K562 (cell line): ENCODE measurements at places on chromosomes 3 and 15.

DNA sequence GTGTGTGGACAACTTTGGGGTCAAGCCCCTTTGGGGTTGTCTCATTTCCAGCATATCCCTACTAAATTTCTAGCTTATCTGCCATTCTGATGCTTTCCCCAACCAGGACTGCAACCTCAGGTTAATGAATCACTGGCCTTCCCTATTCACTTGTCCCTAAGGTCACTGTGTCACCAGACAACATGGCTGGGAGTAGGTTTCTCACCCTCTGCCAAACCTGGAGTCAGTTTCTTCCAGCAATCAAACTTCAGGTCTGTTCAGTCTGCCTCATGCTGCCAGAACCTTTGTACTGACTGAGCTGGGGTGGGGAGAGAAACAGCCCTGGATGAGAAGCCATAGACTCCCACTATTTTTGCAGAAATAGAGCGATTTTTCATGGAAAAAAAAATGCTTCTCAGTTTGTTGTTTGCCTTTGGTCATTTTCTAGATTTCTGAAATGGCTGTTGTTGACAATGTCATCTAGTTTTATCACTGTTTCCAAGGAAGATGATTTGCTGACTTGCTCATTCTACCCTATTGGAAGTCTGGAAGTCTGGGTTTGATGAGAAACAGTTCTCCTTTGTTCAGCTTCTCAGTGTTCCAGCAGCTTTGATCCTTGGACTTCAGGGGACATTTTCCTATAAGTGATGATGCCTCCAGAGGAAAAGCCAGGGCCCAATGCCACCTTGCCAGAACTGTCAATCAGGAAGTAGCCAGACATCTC, 74.8 kb upstream of the IL12A start:
- DNase-seq: no peak

GRCh38 chr3:52423173-52423572, 21.7 kb downstream of the SEMA3G start:
- DNase-seq: no peak

DNA sequence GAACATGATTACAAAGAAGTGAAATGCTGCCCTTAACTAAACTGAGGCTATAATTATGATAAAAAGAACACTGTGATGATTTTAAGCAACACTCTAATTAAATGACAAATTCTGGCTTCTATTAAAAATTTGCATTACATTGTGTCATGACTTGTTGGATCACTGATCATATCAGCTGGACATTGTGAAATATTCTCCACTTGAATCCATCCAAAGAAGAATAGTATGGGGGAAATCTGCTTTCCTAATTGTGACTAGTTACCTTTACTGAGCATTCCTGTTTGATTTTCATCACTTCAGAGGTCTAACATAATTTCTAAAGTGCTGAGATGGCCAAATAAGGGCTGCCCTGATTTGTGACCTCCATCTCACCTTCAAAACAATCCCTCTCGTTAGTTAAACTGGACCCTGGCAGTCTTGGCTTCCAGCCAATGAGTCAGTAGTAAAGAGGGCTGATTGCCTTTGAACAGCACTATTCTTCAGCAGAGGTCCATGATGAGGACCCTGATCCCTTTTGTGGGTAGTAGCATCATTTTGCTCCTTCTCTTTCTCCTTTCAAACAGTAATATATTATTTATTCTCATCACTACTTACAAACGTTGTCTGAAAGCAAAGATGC, 53.5 kb upstream of the LEKR1 start:
- DNase-seq: no peak

DNA sequence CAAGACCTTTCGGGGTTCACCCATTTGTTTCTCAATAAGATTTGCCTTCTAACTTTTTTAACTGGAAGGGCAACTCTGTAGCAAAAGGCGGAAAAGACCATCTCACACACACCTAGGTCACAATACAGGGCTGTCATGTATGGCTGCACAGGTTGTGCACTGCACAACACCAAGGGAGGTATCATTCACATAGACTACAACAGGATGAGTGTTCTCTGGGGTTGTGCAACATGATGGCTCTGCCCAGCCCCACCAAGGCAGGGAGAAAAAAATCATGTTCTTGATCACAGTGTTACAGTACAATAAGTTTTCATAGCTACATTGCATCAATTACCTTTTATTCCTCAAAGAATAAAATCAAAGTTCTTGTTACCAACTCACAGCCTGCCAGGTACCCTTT, 52.8 kb downstream of the ANXA2 start:
- DNase-seq: no peak

DNA sequence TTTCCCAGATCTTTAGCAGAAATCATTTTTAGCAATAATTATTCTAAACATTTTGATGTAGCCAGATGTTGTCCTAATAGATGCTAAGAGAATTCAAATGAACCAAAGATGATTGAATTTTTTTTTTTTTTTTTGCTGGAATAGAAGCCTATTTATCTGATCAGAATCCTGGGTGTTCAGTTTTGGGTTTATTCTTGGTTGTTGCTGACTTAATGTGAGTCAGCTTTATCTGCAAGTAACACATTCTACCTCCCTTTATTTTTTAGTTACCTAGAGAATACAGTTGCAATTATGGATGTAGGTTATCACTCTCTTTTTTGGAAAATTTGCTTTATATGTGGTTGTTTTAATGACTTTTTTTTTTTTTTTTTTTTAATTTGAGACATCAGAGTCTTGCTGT, 6.4 kb downstream of the CEP97 start:
- peak; percentile 21 for DNase-seq

- DNase-seq: no peak
These were observed 14.4 kb downstream of the TNFAIP8L3 start for GRCh38 chr15:51080286-51080685.

- no peak for DNase-seq
These were observed 10.2 kb upstream of the ADIPOQ start for GRCh38 chr3:186832276-186832675.

- DNase-seq: no peak
These were observed 130.4 kb upstream of the PLXNA1 start for GRCh38 chr3:126852511-126852910.

DNA sequence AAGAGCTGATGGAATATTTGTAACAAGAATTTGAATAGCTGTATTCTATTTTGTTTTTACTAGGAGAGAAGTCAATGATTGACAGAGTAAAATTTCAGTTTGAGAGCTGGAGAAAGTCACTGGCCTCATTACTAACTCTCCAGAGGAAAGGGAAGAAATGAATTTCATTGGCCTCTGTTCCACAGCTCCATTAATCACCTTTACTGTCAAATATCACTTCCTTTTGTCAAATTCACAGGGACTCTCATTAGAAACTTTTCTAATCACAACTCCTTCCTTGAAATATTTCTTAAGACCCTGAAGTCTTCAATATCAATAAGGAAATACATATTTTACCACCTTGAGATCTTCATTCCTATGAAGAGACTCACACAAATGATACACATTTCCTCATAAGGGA, 379.9 kb upstream of the RASGRP1 start:
- no peak for DNase-seq

DNA sequence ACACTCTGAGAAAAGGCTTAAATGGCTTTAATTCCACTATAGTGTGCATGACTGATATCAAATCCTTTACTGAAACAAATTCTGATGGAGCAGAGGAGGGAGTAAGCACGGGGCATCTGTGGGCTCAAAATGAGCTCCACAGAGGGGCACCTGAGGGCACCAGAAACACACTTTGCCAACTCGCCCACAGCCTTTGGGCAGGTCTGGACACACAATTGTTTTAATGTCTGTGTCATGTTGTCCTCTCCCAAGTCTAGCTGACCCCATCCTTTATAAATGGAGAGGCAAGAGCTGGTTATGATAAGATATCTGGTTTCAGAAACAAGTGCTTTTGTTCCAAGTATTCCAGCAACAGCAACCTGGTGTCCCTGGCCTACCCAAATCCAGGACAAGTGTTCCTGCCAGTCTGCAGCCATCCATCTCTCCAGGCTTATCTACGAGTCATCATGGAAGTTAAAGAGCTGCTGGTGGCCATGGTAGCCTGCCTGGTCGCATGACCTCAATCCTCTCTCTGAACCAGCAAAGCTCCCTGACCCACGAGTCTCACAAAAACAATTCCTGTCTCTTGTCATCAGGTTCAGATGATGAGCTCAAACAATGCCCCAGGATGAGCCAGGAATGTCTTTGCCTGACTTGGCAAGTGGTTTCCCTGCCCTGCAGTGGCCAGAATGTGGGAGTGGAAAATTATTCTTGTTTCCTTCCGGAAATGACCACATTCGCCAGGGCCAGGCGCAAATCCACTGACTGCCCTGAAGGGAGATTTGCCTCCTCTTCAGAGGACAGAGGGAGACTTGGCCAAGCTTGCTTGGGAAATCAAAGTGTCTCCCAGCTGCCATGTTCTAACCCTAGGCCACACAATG, 64.4 kb upstream of the TPM1 start:
- DNase-seq: no peak

GRCh38 chr3:151423091-151423490, 37.8 kb downstream of the IGSF10 start:
- DNase-seq: no peak

DNA sequence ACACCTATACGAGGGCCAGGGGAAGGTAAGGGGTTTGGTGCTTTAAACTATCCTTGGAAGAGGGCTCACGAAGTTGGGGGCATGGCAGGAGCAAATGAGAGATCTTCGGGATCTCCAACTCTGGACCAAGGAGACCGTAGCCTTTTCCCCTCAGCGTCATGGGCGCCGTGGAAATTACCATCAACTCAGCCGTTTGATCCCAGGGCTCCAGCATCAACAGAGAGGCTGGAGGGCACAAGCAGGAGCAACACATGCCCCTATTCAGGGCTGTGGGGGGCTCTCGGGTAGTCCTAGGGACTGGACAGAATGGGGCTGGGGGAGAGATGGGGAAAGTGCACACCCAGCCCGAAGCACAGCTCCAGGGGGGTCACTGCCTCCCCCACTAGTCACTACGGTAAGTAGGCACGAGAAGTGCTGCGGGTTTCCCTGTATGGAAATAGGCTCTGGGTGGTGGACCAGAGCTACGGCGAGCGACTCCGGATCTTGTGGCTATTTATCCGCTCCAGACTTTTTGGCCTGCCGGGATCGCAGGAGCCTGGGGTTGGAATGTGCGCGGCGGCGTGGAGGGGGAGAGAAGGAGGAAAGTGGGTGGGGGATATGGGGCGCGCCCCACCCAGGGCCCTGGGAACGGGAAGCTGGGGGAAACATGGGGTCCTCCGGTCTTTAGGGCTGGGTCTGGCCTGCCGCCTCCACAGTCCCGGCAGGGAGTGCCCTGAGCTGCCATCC, 539 bp upstream of the LAMB2 start:
- peak; percentile 75 for DNase-seq

- no peak for DNase-seq
These were observed 60.7 kb downstream of the SLC24A1 start for GRCh38 chr15:65682404-65682911.

DNA sequence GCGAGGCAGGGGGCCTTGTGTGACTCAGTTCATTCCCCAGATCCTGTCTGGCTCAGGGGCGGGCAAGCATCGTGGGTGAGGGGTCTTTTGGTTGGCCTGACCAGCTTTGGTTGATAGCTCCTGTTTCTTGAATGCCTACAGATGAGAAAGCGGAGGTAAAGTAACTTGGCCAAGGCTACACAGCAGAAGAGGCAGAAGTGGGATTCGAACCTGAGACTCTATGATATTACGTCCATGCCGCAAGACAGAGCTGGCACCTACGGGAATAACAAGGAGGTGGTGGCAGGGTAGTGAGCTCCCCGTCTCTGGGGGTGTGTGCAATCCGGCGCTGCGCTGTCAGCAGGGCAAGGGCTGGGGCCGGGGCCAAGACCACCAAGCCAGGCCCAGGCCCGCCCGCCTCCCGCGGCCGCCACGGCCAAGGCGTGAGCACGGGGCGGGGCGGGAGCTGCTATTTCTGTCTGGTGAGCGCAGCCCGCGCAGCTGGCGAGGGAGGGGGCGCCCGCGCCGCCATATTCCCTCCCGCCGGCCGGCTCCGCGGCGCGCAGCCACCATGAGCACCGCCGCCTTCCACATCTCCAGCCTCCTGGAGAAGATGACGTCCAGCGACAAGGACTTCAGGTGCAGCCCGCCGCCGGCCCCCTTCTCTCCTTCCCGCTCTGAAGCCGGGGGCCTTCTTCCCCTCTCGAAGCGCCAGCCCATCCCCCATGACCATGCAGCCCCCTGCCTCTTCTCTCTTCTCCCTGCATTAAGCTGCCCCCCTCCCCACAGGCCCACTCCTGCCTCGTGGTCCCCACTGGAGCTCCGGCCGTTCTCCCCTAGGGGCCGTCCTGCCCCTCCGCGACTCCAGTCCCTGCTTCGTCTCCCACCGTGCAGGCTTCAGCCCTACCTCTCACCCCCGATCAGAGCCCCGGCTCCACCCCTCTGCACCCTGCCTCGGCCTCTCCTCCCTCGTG, at the start of gene CAND2:
CAND2 (plus strand) TSS at position 510 of the 953 bp plus-strand sequence; CDS start at position 551, 41 bp downstream.
- peak; percentile 87 for DNase-seq

DNA sequence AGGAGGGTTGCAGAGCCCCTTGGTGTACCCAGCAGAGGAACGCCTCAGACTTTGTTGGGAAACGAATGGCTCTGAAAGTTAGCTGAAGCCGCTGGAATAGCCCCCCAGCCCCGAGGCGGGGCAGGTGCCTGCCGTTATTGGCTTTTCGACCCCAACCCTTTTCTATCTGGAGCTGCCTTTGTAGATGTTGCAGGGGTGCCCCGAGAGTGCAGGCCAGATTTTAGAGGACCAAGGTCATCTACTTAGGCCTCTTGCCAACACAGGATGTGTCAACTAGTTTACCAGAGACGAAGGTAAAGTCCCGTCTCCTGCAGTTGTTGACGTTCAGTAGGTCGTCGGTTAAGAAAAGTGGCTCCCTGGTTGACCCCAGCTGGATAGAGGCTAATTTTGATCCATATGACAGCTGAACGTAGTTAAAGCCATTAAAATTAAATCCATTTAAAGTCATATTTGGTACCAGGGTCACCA, 579 bp upstream of the UBE3A start:
- no peak for DNase-seq

GRCh38 chr3:184022323-184022722, 4.6 kb upstream of the ABCC5 start:
- no peak for DNase-seq

DNA sequence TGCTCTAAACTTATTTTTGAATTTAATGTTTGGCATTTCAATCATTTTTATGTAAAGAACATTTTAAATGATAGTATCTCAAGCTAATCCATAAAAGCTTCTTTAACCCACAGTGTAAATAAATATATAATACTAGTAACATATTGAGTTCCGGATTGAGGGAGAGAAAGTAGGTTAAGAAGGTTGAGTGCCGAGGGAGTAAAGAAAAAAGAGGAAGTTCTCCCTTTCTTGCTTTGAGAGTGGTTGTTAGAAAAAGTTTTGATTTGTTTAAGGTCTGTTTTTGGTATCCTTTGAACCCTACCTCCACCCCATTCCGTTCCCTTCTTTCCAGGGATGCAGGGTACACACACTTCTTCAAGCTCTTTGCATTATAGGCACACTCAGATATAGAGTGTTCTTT, 130.8 kb downstream of the VPS8 start:
- DNase-seq: no peak

DNA sequence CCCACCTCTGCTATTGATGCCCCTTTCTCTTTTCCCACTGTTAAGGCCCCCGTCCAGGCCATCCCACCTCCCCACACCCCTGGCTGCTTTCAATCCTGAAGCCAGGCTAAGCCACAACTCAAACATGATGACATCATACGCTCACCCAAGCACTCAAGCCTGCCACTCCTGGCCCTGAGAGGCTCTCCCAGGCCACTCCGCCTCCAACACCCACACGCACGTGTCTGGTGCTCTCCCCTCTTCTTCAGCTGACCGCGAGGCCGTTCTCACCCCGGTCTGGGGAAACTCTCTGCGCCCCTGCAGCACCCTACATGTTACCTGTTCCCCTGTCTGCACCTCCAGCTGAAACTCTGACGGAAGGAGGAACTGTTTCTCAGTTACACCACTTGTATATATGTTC, 6.2 kb downstream of the ZXDC start:
- DNase-seq: no peak

- peak; percentile 29 for DNase-seq
These were observed 94.0 kb upstream of the MEX3B start for GRCh38 chr15:82139823-82140268.
